ENCODE measurements at places on chromosomes 5 and 9. TPM values are rescaled to one million over a fixed set of nuclear protein-coding genes. Genes with fewer than 3 reads are reported as not detected.
A peak's percentile ranks its signal among the peaks of the same experiment; 100 is the strongest.

DNA sequence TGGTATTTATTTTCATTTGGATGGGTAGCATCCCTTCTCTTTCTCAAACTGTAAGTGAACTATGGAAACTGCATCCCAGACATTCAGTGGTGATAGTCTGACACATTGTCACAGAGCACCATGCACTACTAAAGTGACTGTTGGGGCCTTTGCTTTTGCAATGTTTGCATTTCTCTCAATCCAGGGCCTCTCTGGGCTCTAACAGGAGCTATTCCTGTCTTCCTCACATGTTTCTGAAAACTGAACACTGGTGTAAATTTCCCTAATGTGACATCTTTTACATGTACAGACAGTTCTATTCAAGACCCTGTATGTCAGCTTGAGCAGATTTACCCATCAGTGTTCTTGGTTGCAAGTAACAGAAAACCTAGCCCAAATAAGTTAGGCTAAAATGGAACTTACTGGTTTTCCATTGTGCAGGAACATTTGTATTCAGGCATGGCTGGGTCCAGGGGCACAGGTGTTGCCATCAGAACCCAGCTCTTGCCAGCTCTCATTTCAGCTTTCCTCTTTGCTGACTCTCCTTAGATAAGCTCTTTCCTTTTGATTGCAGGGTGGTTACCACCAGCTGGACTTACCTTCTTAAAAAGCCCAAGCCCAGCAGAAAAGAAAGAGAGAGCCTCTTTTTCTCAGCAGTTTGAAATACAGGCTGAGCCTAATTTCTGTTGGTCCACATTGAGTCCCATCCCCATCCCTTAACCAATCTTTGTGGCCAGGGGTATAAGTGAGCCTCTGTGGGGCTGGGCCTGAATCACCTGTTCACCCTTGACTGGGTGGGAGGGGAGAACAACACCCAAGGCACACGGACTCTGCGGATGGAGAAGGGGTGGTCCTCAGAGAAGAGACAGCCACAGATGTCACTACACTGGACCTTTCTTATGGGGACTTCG lies 234.3 kb downstream of the NR3C1 start:
- DNase-seq = no peak

SMIM33 gene
- total RNA-seq = not detected

- DNase-seq = peak; percentile 57
These were observed 137.6 kb downstream of the UGCG start for GRCh38 chr9:112034216-112034611.

DNA sequence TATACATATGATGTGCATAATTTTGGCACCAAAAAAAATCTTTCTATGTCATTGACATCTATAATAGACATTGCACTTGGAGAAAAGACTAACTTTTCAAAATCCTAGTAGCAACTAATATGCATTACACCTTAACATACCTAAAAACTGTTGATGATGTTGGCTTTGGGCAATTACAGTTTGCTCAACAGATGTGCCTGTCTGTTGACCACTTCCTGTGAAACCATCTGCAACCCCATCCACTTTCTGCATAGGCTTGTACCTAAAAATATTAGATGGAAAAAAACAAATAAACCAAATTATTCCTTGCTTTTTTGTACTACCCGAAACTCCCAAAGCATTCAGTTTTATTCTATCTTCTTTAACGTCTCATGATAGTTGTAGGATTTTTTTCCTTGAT lies 248.6 kb downstream of the RFX3 start:
- DNase-seq = no peak

GRCh38 chr9:86406366-86406765 lies 52.2 kb upstream of the TUT7 start:
- DNase-seq = no peak

OR13F1 gene
- not detected for total RNA-seq

DNA sequence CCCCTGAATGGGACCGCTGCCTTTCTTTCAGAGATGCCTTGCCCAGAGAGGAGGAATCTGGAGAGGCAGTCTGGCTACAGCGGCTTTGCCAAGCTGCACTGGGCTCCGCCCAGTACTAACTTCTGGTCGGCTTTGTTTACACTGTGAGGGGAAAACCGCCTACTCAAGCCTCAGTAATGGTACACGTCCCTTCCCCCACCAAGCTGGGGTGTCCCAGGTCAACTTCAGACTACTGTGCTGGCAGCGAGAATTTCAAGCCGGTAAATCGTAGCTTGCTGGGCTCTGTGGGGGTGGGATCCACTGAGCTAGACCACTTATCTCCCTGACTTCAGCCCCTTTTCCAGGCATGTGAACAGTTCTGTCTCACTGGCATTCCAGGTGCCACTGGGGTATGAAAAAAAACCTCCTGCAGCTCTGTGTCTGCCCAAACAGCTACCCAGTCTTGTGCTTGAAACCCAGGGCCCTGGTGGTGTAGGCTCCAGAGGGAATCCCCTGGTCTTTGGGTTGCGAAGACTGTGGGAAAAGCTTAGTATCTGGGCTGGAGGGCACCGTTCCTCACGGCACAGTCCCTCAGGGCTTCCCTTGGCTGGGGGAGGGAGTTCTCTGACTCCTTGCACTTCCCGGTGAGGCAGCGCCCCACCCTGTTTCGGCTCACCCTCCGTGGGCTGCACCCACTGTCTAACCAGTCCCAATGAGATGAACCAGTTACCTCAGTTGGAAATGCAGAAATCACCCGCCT lies 171.2 kb downstream of the CWC27 start:
- no peak for DNase-seq

INSYN2B gene
- 2.9 TPM for total RNA-seq

GRCh38 chr5:5387192-5387591 lies 35.3 kb upstream of the ICE1 start:
- DNase-seq = no peak

- no peak for DNase-seq
These were observed 57.9 kb downstream of the EXD3 start for GRCh38 chr9:137365056-137365455.

- DNase-seq = no peak
These were observed 13.2 kb downstream of the GARNL3 start for GRCh38 chr9:127277770-127278169.

GRCh38 chr9:98968601-98969337 lies 25.1 kb downstream of the COL15A1 start:
- no peak for DNase-seq

DNA sequence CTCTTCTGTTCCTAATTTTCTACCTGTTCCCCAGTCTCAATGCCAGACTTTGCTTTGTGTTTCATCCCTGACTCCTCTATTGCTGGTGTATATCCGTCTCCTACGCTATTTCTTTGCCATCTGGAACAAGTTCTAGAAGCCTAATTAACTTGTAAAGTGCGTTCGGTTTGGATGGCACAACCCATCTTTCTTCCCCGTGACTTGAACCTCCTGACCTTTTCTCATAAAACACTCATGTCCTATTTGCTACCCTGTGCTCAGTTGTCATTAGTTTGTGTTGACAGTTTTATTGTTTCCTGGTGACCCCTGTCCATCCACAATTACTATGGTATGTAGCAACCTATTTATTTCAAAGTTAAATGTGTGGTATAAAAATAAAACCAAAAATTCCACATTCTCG lies 323.5 kb downstream of the TLE4 start:
- no peak for DNase-seq

GRCh38 chr5:151125421-151125820 lies 32.2 kb downstream of the ANXA6 start:
- no peak for DNase-seq

DNA sequence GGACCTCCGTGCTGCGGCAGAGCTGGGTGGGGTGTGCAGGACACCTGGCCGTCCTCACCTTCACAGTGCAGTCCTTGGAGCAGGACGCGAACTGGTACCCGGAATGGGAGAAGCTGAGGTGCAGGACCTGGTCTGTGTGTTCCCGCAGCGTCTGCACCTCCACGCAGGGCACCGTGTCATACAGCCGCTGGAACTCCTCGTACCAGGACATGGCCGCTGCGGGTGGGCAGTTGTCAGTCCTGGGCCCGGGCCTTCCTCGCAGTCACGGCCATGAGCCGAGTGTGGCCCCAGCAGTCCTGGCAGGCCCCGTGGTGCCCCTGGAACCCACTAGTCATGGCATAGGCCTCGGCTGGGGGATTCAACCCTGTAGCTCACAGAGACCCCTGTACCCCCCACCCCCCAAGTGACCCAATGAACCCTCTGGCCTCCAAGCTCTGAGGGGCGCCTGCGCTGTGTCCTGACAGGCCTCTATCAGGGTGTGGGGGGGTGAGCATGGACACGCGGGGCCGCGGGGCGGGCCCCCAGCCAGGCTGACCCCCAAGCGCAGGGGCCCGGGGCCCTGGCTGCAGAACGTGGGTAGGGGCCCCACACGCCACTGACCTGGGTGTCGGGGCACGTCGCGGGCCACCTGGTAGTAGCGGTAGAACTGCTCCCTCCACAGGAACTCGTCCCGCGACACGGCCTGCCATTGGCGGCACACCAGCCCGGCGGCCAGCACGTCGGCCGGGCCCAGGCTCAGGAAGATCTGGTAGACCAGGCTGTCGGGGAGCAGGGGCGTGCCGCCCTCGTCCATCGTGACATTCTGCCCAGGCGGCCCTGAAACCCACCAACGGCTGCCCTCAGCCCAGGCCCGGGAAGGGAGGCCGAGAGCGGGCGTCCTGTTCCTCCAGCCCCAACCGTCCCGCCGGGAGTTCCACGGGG lies 987 bp downstream of the FBXW5 start:
- peak; percentile 59 for DNase-seq

TXNDC8 gene
- not detected for total RNA-seq

CEL gene
- 0.17 TPM for total RNA-seq

DNA sequence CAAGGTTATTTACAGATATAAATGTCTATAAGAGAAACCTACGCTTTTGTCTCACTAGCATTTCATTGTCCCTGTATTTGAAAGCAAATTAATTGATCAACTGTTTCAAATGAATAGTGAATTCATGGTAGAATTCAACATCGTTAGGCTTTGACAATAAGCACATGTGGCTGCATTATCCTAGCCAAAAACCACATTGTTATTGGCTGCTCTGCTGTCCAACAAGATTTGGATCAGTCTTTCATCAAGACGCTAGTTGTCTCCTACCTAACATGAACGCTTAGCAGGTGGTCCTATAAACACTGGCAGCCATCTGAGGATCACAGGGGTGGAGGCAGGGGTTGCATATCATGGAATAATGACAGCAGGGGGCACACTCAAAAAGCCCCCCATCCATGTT lies 455.0 kb downstream of the CTNND2 start:
- no peak for DNase-seq

- no peak for DNase-seq
These were observed 762.8 kb downstream of the EFNA5 start for GRCh38 chr5:106907979-106908378.

- no peak for DNase-seq
These were observed 7.4 kb upstream of the MRPS2 start for GRCh38 chr9:135492886-135493669.

GABRA6 gene
- not detected for total RNA-seq

- DNase-seq = no peak
These were observed 183.3 kb downstream of the MAPKAP1 start for GRCh38 chr9:125523681-125524080.

HMMR gene
- total RNA-seq = 60.2 TPM
